Left cardiac atrium (tissue), 4 donors: ENCODE measurements at places on chromosomes 3 and 15. TPM values are rescaled to one million over a fixed set of nuclear protein-coding genes. Genes with fewer than 3 reads are reported as not detected.
A peak's percentile ranks its signal among the peaks of the same experiment; 100 is the strongest.

GRCh38 chr3:192915722-192916121 lies 1.9 kb downstream of the MB21D2 start:
- DNase-seq: no peak

The SLC28A2 gene
- total RNA-seq: not detected

The BBX gene
- total RNA-seq: 38.4 TPM

The PP2D1 gene
- not detected for total RNA-seq

DNA sequence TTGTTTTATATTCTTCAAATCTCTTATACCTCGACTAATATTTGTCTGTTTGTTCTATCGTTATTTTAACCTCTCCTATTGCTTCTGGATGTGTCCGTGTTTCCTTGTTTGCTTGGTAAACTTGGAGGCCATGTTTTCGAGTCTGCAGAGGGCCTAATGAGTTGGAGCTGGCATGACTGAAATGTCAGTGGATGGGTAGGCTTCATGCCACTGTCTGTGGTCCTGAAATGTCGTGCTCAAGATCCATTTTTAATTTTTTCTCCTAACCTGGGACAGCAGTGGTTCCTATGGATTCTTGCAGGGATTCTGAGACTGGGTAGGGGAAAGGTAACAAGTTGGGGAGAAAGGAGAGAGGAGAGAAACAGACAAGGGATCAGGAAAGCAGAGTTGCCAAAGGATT lies 18.8 kb upstream of the GASK1A start:
- DNase-seq: no peak

GRCh38 chr3:25007974-25008658 lies 419.9 kb upstream of the RARB start:
- DNase-seq: no peak

The AMIGO3 gene
- 0.09 TPM for total RNA-seq

GRCh38 chr3:99119385-99119784 lies 217.9 kb upstream of the DCBLD2 start:
- DNase-seq: no peak

The CMTM8 gene
- total RNA-seq: 5.7 TPM

- no peak for DNase-seq
Measured at GRCh38 chr15:75597667-75598341, 18.7 kb upstream of the PTPN9 start.

GRCh38 chr15:78360958-78361718 lies 21.0 kb downstream of the CRABP1 start:
- no peak for DNase-seq

DNA sequence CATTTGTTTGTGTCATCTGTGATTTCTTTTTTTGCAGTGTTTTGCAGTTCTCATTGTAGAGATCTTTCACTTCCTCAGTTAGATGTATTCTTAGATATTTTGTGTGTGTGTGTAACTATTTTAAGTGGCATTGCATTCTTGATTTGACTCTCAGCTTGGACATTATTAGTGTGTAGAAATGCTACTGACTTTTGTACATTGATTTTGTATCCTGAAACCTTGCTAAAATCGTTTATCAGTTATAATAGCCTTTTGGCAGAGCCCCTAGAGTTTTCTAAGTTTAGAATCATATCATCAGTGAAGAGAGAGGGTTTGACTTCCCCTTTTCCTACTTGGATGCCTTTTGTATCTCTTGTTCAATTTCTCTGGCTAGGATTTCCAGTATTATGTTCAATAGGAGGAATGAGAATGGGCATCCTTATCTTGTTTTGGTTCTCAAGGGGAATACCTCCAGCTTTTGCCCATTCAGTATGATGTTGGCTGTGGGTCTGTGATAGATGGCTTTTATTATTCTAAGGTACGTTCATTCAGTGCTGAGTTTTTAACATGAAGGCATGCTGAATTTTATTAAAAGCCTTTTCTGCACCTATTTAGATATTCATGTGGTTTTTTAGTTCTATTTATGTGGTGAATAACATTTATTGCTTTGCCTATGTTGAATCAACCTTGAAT lies 211.7 kb downstream of the MBNL1 start:
- DNase-seq: no peak

DNA sequence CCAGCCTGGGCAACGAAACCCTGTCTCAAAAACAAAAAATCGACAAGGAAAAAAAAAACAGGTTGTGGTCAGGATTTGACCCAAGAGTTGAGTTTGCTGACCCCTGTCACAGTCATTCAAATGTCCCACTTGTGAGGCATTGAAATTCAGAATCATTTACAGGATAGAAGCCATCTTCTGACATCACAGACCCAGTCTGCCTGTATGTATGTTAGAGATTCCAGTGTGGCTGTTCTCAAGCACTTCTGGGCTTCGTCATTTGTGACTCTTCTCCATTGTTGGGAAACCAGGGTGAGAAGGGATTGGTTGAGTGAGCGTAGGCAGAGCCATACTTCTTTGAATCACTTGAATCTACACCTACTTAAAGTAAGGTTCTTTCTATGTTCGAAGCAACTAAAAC lies 57.1 kb downstream of the LMLN start:
- DNase-seq: no peak

DNA sequence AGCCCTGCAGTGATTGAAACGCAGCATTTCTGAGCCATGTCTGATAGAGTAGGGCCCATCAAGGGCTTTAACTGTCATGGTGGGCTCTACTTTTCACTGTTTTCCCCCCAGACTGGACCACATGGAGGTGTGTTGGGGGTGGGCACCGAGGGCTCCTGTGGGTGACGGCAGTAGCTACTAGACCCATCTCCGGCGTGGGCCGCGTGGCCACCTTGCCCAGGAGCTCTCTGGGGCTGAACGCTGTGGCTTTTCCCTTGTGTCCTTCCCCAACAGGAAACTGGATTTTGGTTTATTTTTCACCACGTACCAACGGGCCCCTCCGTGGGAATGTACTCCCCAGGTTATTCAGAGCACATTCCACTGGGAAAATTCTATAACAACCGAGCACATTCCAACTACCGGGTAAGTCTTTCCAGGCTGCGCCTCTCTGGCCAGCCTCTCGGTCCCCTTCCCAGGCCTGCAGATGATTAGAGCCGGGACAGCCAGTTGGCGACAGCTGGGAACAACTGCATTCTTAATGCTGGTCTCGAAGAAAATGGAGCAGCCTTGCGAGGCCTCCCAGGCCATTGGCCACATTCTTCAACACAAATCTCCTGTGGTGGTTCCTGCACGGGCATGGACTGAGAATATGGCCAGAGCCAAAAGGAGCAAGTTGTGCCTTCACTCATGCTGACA lies 67.7 kb downstream of the MESD start:
- DNase-seq: no peak

The CA12 gene
- total RNA-seq: 2.3 TPM

The GOLGA8S gene
- total RNA-seq: 0.44 TPM

DNA sequence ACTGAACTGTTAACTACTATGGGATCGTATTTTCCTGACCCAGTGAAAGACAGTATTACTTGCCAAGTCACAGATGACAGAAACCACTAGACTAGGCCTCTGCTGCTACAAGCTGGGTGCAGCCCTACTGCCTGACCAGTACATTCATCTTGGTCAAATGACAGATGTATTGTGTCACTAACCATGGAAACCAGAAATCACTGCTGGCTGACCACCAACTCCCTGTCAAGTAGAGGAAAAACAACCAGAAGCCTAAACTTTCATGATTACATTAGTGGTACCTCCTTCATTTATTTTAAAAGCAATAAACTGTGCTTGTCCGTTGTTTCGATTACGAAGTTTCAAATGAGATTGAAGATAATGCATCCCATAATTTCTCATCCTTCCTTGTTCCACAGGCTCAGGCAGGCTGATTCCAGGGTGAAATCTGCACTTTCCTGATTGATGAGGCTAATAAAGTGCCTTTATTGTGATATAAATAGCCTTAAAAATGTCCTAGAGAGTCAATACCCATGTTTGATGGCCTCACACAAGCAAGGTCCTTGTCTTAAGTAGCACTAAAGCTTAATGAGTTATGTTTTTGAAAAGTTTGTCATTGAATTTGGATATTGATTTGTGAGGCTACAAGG lies 309.7 kb downstream of the LSAMP start:
- peak; percentile 61 for DNase-seq

- no peak for DNase-seq
Measured at GRCh38 chr15:98187549-98187948, 227.0 kb downstream of the ARRDC4 start.

GRCh38 chr3:158792709-158793108 lies 9.1 kb upstream of the MFSD1 start:
- DNase-seq: peak; percentile 44

The TM4SF4 gene
- total RNA-seq: not detected

DNA sequence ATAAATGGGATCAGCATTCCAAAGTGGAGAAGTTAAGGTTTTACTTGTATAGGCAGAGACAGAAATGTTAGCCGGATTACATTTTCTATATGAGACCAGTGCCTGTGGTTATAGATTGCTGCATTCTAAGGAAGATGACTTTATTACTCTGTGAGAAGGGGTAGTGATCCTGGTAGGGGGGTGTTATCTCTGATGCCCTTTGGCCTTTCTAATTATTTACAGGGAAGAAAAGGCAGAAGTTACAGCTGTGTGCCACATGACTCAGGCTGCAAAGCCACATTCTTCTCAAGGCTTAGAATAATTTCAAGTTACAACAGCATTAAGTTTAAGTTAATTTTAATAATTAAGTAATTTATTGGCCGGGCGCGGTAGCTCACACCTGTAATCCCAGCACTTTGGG lies 2.2 kb upstream of the TMC3 start:
- DNase-seq: no peak

- no peak for DNase-seq
Measured at GRCh38 chr3:87084868-87085267, 93.9 kb upstream of the VGLL3 start.
